ENCODE measurements at places on chromosomes 2 and 18.
A peak's percentile ranks its signal among the peaks of the same experiment; 100 is the strongest.

- no peak for DNase-seq
These were observed 29.4 kb upstream of the TMEM178A start for GRCh38 chr2:39636306-39636705.

DNA sequence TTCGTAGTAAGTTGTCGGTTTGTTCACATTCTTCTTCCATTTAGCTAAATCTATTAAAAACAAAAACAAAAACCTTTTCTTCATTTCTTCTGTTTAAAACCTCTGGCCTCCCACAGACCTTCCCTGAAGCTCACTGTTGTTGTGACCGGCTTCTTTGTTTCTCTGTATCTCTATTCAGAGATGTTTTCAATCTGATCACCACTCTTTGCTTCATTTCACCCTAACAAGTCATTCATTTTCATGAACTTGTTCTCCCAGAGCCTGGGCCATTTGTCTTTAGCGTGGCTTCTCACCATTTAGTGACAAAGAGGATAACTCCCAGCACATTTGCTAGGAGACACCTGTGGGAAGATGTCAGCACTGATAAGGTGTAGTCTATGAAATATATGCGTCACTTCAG is 794.2 kb downstream of the ERBB4 start:
- DNase-seq, result no peak

- DNase-seq, result no peak
These were observed 77.2 kb downstream of the MDH1 start for GRCh38 chr2:63665846-63666475.

- peak; percentile 33 for DNase-seq
These were observed 142.4 kb downstream of the CAPN13 start for GRCh38 chr2:30664761-30665358.

DNA sequence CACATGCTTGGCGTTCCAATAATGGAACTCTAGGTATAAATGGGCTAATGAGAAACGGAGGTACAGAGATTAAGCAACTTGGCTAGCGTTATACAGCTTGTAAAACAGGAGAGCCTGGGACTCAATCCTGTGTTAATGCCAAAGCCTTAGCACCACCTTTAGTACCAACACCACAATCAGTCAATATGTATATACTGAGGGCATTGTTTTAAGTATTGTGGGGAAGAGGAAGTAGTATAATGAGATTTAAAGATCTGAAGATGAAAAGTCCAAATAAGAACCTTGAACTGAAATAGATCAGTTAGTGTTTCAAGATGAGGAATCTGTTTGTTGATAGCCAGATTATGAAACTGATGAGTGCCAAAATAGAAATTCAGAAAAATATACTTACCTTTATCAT is 8.1 kb downstream of the MARS2 start:
- DNase-seq, result no peak

GRCh38 chr18:7333025-7333562 is 102.2 kb downstream of the LRRC30 start:
- DNase-seq, result no peak

DNA sequence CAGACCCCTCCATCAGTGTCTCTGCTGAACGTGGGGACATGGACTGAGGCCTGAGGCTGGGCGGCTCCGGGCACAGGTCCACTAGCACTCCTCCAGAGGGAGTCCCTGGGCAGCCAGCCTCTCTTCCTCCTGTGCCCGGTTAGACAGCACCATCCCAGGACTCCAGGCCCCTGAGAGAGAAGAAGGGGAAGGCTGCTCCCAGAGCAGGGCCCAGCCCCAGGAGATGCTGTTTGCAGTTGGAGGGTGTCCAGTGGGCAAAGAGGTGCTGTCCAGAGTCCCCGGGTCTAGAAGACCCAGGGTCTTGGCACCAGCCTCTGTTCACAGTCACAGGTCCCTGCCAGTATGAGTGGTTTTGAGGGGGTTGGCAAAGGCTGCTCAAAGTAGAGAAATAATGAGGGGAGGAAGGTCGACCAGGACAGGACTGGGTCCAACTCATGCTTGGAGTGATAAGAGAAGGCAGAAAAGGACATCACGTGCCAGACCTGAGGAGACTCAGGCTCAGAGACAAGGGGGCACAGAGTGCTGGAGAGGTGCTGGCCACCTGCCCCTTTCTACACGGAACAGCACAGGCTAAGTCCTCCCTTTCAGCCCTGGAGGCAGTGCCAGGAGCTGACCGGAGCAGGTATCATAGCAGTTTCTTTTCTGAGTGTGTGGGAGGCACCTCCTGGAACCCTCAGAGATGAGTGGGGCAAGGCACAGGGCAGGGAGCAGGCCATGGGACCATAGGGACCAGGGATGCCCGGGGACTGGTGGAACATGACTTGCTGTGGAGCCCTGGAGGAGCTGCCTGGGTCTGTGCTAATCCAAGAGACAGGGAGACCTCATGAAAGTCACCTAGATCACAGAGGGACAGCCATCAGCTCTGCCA is 21.1 kb downstream of the CRACDL start:
- no peak for DNase-seq

DNA sequence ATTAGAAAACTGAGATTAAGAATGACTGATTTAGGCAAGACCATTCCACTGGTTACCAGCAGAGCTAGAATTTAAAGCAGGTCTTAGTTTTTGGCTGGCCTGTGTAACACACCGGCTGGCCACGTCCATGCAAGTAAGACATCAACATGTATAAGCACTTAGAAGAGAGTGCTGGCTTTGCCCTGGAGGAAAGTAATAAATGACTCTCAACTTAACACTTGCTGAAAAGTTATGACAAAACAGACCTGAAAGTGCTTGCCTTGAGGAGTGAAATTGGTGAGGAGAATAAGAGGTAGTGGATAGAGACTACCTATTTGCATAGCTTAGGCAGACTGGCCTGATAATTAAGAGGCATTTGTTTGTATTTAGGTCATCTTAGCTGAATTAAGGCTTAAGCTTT is 165.7 kb upstream of the KCNJ3 start:
- DNase-seq, result no peak

DNA sequence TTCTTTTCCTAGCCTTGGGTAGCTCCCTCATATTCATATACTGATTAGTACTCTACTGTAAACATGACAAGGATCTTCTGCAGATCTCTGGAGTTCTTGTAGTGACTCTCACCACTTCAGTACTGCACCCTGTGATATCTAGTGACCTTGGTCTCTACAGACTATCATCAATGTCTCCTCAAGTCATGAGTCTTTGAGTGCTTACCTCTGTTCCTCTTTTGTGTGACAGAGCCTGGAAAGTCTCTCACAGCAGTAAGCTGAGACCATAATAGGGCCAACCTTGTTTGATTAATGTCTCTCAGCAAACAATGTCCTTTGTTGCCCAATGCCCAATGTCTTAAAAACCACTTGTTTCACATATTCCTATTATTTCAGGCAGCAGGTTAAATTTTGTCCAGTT is 34.2 kb upstream of the BAZ2B start:
- DNase-seq, result no peak

- no peak for DNase-seq
These were observed 143.9 kb downstream of the MYT1L start for GRCh38 chr2:2187196-2187595.

- DNase-seq, result no peak
These were observed 21.9 kb downstream of the SERTAD2 start for GRCh38 chr2:64631771-64632170.

- DNase-seq, result no peak
These were observed 16.7 kb downstream of the HK2 start for GRCh38 chr2:74850496-74851190.

GRCh38 chr2:57370882-57371585 is 675.6 kb upstream of the VRK2 start:
- DNase-seq, result peak; percentile 63

DNA sequence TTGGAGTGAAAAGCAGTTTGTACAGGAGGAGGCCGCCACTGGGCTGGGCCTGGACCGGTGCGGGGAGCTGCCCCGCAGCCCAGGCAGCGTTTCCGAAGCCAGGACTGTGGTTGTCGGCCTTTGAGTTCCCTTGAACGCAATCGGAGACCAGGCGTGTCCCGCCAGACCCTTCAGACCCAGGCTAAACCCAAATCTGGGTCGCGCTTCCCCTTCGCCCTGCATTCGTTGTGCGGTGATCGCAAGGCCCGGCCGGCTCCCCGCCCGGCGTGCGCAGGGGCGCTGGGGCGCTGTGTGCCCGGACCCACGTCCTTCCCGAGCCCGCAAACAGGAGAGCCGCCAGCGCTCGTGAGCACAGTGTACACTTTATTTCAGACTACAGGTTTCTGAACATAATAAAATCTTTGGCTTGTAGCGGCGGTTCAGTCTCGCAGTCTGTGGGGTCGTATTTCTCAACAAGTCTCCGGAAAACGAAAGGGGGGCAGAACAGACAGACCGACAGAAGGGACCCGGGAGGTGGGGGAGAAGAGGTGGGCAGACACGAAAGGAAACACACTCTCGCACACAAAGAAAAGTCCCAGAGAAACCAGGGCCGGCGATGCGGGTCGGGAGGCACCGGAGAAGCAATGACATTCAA is 5.5 kb downstream of the EN1 start:
- no peak for DNase-seq

DNA sequence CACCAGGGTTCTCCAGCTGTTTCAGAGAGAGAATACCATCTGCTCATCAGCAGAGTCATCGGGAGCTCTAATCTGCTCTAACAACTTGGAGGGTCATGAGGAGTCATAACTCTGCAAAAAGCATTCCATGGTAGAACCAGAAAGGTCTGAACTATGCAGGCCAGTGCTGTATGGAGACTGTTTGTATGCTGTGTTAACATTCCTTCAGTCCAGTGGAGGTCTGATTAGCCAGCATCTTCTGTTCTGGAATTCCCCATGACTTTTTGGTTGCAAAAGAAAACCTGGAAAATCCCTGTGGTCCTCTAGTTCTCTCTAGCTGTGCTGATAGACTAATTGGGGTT is 9.4 kb upstream of the ITGB6 start:
- DNase-seq, result peak; percentile 95

DNA sequence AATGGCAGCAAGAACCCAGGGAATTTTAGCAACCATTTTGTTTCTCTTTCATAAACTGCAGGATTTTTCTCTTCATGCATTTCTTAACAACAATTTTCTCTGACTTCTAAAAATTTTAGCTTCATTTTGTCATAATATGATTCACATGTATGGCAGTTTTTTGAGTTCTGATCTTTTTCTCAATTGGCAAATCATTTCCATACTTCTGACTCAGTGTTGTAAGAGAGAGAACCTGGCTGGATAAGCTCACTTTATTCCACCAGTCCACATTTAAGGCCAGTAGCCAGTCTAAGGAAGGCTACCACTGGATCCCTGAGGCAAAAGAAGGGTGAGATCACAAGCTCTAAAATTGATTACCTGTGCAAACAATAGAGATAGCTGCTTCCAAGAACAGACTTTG is 42.8 kb upstream of the COL3A1 start:
- DNase-seq, result no peak

DNA sequence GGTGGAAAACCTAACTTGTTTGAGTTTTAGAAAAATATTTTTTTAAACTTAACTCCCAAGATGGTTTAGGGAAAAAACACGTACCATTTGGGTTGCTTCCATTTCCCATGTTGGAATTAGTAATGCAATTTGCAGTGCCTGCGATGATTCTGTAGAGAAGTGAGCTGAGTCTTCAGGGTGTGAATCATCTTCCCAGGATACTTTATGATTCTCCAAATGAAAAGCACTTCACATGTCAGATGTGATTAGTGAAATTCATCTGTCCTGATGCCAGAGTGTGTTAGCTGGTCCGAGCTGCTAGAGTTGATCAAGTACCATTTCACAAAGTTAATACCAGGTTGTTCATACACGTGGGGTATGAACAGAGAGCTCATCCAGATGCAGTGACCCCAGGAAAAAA is 59.1 kb downstream of the ACOXL start:
- DNase-seq, result no peak
